ENCODE measurements at places on chromosomes 16 and 17.

DNA sequence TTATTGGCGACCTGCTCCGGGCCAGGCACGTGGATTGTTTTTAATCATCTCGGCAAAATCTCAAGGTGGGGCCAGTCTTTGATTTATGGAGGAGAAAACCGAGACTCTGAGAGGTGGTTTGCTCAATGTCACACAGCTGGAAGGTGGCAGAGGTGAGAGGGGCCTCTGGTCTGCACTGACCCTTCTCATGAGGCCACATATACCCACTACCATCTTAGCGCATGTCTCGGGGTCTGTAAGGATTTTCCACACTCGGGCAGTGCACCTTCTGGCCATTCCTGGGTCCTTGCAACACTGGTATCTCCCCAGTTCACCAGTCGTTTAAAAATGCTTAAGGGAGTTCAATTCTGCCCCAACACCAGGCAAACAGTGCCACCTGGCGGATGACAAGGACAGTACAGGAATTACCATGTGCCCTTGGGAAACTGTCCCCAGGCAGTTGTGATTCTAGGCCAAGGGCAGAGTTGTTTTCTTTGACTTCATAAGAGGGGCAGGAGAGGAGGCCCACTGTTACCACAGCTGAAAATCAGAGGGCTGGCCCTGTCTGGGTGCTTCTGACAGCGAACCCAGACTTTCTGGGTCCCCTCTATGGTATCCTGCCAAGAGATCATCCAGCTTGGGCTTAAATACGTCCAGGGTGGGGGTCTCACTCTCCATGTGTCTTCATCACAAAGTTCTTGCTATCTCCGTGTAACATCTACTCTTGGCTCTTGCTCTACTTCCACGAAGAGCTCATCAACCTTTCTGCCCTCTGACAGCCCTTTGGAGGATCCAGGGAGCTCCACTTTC lies 39.4 kb upstream of the RAI1 start:
- DNase-seq = peak; percentile 59

DNA sequence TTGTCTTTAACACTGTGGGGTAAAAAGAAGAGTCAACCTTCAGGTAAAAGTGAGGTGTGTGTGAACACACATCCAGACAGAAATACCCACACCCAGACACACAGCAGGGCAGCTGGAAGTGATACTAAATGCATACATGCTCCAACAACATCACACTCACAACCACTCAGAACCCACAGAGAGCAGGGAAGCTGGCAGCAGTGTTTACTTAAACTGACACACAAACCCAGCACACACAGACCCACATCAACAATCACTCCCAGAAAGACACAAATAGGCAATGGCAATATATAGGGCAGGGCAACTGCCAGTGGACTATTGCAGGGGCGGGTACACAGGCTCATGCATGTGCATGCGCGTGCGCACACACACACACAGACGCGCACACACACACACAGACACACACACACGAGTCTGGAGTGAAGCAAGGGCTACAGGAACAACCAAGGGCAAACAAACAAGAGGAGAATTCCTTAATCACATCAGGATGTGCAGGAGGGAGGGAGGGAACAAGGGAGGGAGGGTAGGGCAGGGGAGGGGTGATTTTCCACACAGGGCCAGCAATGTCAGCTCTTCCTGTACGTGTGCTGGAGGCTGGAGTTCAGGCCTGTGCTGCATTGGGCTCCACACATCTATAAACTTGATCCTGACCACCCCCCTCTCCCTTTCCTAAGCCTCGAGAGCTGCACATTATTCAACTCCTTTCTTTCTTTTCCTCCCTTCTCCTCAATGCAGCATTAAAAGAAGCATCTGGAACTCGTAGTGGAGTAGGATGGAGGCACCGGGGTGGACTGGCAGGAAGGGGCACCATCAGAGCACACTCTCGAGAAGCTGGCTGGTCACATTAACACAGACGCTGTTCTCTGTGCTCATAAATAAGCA lies 30.1 kb downstream of the HIC1 start:
- DNase-seq = no peak

DNA sequence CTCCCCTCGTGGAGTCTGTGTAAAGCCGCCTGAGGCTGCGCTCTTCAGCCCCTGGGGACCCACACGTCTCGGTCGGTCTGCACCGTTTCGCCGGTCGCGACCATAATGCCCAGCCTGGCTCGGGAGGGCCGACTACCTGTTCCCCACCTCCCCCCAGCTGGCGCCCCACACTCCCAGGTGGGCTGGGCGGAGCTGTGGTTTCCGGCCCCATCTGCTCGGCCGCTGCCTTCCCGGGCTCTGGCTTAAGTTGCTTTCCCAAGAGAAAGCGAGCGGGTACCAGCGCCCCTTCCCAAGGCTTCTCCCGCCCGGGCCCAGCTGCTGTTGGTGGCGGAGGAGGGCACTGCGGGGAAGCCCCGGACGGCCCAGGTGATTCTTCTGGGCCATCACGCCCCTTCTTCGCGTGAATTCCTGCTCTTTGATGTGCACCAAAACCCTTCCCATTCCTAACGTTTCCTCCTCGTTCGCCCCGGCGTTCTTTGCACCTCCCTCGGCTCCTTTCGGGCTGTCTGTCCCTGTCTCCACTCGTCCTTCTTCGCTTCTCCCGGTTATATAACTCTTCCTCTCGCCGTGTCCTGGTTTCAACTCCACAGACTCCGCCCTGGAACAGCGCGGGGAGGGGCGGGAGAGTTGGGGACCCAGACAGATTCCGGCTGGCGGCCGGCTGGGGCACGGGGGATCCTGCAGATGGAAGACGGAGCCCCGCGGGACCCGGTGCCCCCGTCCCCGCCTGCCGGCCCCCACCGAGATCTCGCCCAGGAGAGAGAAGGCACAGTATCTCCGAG lies 2.0 kb downstream of the KDM6B start:
- no peak for DNase-seq

DNA sequence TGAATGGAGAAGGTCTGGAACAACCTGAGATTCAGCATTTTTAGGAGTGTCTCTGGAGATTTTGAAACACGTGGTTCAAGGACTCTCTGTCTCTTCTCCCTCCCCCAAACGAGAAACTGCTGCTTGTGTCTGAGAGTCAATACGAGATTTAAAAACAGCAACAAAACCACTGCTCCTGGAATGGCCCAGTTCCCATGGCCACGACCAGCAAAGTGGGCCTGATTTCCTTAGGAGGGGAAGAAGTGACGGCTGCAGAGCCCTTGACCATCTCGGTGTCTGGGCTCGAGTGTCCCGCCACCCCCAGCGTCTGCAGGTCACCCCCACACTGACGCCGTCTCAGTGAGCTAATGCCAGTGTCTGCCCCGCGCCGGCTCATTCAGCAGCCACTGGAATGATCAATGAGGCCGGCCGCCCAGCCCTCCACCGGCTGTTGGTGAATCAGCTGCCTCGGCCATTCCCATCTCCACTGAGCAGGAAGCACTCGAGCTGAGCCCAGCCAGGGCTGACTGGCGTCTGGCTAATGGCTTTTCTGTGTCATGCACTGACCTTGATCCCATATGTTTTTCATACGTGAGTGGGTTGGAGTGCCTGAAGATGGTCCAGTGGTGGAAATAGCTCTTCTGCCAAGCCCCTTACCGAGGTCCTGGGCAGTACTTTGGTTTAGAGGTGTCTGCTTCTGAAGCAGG lies 151.8 kb downstream of the PITPNC1 start:
- no peak for DNase-seq

- no peak for DNase-seq
Measured at GRCh38 chr17:2874189-2874686, 78.0 kb downstream of the RAP1GAP2 start.
